Activated naive CD8-positive, alpha-beta T cell treated with anti-CD3 and anti-CD28 coated beads, Interleukin-2, amount 50 U/mL, for 24 hours (primary cell): ENCODE measurements at places on chromosomes 5 and 9.

DNA sequence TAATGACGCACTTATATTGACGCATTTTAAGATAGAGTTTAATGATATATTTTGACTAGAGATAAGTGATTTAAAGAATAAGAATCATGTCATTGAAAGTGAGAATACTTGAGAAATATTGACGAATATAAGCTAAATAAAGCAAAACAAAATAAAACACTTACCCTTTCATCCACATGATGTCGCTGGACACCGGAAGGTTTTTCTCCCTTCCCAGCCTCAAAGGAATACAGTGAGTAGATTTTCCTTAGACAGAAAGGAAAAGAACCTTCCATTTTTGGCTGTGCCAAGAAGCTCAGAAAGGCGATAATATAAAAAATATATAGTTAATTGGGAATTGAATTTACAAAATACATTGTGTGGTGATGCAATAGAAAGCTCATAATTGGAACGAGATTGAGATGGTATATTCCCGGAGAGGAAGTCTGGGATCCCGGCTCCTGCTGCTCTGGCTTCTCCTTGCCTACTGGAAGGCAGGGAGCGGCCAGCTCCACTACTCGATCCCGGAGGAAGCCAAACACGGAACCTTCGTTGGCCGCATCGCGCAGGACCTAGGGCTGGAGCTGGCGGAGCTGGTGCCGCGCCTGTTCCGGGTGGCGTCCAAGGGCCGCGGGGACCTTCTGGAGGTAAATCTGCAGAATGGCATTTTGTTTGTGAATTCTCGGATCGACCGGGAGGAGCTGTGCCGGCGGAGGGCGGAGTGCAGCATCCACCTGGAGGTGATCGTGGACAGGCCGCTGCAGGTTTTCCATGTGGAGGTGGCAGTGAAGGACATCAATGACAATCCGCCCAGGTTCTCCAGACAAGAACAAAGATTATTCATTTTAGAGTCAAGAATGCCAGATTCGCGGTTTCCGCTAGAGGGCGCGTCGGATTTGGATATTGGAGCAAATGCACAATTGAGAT is at the start of gene PCDHA5:
PCDHA5 (plus strand) TSS at position 239 of the 906 bp plus-strand sequence.
- H3K4me3 ChIP-seq, result no peak within 1 kb of the TSS
- H3K27me3 ChIP-seq, result peaks cover 18% of the 10 kb centered on the region
- DNase-seq, result peak; percentile 40
- H3K27ac ChIP-seq, result no peak within 1 kb of the TSS
- H3K4me1 ChIP-seq, result no peaks in the 10 kb centered on the region

DNA sequence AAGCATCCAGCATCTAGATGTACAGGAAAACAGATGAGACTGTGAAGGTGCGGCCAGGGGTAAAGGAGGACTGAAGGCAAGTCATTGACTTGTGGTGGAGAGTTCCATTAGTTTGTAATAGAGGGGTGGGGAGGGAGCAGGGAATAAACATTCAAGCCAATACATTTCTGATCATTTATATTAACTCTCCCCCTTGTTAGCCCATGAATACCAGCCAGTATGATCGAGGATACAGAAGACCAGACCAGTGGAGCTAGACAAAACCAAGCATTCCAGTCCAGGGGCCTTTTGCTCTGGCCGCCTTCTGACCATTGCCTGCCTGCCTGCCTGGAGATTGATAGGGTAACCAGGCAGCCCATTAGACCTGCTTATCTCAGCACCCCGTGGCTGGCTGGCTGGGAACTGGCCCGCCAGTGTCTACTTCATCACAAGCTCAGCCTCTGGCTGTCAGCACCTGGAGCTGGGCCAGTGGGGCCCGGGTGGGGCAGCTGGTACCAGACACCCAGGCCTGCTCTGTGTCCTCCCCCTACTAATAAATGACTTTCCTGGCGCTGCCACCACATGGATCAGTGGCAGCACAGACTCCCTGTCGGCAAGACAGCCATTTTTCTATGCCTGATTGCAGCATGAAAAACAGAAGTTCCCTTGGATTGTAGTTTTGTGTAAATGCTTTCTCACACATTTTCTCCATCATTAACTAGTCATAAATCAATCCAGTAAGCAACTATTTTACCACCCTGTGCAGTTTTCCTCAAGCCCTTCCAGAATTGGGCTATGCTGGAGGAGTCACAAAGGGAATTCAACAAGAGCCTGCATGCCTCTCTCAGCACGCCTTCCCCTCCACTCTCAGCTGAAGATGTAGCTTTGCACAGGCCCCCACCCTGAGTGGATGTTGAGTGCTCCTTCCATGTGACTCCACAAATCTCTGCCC is 181.3 kb downstream of the SNCAIP start:
- H3K4me1 ChIP-seq, result no peaks in the 10 kb centered on the region
- H3K4me3 ChIP-seq, result no peak overlapping the region
- H3K36me3 ChIP-seq, result no peaks in the 10 kb centered on the region
- peaks cover 2% of the 10 kb centered on the region for H3K27me3 ChIP-seq
- no peak overlapping the region for H3K27ac ChIP-seq

- DNase-seq, result no peak
- no peaks in the 10 kb centered on the region for H3K36me3 ChIP-seq
- H3K4me1 ChIP-seq, result peaks cover 4% of the 10 kb centered on the region
These were observed 72.2 kb upstream of the HMHB1 start for GRCh38 chr5:143739746-143740145.

DNA sequence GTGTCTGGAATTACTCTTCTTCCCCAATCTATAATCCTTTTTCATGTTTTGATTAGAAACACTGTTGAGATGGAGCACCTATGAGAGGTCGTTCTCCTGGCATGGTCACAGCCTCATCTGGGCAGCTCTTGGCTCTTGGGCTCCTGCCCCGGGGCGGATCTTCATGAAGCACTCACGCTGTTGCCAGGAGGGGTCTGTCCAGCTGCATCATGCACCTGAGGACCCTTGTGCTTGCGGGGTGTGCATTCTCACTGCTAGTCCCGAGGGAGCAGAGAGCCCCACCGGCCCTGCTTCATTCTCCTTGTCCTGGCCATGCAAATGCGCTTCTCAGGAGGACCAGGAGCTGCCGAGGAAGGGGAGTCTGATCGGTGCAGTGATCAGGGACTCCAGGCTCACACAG is 117.6 kb upstream of the S1PR3 start:
- H3K4me1 ChIP-seq, result peaks cover 6% of the 10 kb centered on the region
- no peak overlapping the region for H3K27ac ChIP-seq
- H3K27me3 ChIP-seq, result peaks cover 27% of the 10 kb centered on the region
- no peak for DNase-seq

- H3K27ac ChIP-seq, result no peak overlapping the region
- no peaks in the 10 kb centered on the region for H3K36me3 ChIP-seq
- no peak for DNase-seq
- no peak overlapping the region for H3K4me3 ChIP-seq
These were observed 801.9 kb upstream of the ACO1 start for GRCh38 chr9:31582561-31582960.

DNA sequence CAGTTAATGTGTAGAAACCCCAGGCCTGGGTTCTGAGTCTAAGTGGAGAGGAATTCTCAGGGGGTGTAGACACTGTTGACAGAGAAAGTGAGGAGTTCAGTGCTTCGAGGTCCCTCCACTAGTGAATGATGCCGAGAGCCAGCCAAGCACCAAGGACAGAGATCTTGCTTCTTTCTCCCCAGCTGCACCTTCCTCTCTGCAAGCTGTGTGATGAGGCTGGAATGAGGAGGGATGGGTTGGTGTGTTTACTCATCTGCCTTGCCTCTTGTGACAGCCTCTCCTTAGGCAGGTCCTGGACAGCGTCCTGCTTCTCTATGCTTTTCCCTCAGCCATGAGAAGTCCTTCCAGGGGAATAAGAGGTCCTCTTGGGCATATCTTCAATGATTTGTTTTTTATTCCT is 35.3 kb downstream of the HNRNPH1 start:
- H3K27me3 ChIP-seq, result no peaks in the 10 kb centered on the region
- H3K27ac ChIP-seq, result no peak overlapping the region
- no peak overlapping the region for H3K4me3 ChIP-seq
- no peak for DNase-seq
- H3K36me3 ChIP-seq, result peaks cover 40% of the 10 kb centered on the region
